CD4-positive, alpha-beta T cell treated with Interferon alpha-2 for 1 hour (primary cell): ENCODE measurements at places on chromosomes 16 and 17.

- peak; percentile 67 for DNase-seq
These were observed 58.5 kb upstream of the CREBBP start for GRCh38 chr16:3938843-3939624.

DNA sequence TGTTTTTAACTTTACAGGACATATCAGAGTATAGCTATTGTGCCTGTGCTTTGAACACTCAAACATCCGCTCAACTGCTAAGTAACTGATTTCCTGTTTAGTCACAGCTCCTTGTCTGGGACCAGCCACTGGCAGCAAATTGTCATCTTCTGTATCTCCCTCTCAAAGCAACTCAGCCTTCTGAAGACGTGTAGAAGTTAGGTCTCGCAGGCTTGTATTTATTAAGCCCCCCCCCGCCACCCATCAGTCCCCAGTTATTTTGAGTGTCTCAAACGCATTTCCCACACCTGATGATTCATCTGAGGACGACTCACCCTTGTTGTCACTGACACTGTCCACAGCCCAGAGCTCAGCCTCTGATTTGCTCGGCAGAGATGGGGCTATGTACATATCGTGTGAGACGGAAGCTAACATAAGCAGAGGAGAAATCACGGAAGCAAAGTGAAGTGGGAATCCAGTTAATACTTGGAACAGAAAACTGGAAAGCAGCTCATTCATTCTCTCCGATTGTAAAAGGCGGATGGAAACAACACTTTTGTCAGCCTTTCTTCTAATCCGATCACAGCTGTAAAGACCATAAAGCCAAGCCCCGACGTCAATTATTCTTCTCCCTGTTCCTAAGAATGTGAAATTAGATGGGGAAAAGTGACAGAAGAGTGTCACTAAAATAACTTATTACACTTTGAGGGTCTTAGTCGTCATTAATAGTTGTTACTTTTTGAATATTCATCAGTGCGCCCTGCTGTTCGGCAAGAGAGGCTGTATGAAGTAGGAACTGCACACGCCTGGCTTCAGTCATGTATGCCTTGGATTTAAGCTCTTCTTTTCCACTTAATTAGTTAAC lies 64.2 kb downstream of the PITPNC1 start:
- peak; percentile 83 for DNase-seq

- no peak for DNase-seq
These were observed 30.1 kb downstream of the C17orf100 start for GRCh38 chr17:6681671-6682070.

GRCh38 chr17:82345151-82345976 lies 11.8 kb upstream of the SECTM1 start:
- DNase-seq: no peak

DNA sequence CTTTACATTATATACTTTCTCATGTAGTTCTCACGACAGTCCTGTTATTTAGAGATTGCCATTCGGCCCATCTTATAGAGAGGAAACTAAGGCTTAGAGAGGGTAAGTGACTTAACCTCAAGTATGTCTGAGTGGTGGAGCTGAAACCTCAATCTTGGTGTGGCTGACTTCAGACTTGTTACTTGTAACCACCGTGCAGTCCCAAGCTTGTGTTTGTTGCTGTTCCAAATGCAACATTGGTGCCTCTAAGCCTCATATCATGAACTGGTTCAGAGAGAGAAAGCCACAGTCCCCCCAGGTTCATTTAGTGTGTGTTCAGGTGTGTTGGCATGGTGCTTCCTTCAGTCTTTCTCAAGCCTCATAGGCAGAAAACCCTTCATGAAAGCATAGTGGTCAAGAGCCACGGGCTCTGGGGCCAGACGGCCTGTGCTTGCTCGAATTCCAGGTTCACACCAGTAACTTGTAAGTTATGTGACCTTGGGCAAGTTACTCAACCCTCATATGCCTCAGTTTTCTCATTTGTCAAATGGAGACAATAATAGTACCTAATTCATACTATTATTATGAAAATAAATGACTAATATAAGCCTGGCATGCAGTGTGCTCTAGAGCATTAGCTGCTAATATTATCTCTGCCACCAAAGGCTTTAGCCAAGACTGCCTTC lies 39.9 kb downstream of the CDH1 start:
- no peak for DNase-seq

- DNase-seq: peak; percentile 80
These were observed 1.4 kb upstream of the SLC22A31 start for GRCh38 chr16:89201439-89202377.

DNA sequence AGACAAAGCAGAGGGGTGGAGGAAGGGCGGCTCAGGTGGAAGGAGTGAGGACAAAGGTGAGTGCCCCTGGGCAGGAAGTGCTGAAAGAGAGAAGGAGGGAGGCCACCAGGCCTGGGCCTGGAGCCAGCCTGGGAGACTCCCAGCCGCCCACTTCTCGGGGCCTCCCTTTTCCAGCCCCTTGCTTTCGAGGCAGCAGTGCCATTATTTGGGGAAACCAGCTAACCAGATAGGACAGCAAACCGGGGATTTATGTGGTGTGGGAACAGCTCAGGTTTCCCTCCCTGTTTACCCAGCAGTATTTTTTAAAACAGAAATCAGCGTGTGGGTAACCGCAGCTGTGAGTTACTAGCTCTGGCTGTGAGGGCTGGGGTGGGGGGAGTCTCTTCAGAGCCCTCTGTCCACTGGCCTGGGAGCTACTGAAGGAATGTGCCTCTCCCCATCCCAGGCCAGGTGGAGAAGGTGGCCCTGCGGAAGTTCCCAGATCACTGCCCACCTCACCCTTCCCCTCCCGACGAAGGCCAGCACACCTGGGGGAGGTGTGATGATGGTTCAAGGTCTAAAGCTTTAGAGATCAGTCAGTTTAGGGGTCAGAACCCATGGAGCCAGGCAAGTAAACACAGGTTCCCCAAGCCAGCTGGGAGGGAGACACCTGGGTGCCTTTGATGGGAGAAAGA lies 8.4 kb upstream of the MEOX1 start:
- DNase-seq: no peak

GRCh38 chr16:68131813-68132706 lies 46.9 kb downstream of the NFATC3 start:
- peak; percentile 41 for DNase-seq

GRCh38 chr17:41254861-41255260 lies 323 bp upstream of the KRTAP9-9 start:
- DNase-seq: no peak

GRCh38 chr17:77722366-77722765 lies 236.1 kb upstream of the TNRC6C start:
- DNase-seq: no peak

DNA sequence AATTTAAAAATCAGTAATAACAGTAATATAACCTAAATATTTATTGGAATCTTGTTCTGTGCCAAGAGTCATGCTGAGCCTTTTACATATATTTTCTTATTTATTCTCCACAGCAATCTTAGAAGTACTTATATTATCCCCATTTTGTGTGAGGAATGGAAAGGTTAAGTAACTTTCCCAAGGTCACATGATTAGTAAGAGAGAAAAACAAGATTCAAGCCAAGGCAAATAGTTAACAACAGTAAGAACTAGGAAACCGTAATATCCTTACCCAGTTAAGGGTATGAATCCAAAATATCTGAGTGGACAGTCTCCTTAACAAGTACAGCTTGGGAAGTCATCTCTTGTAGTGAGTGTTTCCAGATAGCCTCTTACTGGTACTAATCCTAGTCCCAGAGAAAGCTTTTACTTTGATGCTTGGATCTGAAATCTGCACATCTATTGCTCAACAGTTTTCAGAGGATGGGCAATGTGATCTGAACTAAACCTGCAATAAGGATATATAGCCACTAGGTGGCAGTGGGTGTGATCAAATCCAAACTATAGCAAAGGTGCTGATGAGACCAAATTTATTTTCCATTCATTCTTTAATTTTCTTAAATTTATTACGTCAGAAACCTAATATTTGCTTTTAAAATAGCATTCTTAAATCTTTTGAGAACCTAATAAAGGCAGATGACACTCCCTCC lies 23.3 kb downstream of the SHISA6 start:
- DNase-seq: no peak

DNA sequence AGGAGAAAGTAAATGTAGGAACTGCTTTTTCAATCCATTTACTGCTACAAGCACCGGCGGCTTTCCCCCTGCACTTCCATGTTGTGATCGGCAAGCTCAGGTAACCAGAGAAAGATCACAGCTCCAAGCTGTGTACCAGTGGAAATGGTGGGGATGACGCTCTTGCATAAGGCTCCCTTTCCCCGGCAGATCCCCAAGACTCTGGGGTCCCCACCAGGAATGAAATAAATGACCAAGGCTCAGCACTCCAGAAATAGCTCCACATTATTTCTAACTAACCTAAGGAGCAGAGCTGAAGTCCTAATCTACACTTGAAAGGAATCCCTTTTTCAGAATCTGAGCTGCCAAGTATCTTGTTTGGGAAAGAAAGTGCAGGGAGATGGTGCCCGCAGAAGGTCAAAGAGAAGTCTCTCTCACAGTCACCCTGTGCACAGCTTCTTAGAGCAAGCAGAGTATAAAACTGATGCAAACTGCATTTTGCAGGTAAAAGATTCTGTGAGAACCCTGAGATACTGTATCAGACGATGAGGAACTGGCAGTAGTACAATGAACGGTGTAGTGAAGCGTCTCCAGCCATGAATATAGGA lies 11.1 kb downstream of the GRB2 start:
- DNase-seq: no peak

GRCh38 chr16:58507963-58508670 lies 7.2 kb upstream of the SETD6 start:
- no peak for DNase-seq

- no peak for DNase-seq
These were observed at the start of gene PRSS8 for GRCh38 chr16:31135535-31136286. PRSS8 (minus strand) TSS chr16:31135727; CDS start chr16:31135498, 229 bp downstream.

DNA sequence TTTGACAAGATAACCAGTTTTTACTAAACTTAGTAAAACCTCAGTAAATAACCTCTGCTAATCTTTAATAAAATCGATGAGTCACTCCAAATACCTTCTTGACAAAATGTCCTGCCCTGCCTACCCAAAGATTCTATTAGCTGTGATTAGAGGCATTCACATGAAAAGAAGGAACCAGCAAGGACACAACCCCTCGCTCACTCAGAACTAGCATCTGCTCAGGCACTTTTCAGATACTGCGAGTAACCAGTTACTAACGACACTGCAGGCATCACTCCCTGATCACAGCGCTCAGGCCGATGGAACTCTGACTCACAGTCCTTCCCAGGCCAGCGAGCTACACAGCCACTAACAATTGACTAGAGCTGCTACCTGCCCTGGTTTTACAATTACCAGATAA lies 24.3 kb downstream of the PELP1 start:
- DNase-seq: no peak

- no peak for DNase-seq
These were observed 158.1 kb downstream of the CYLD start for GRCh38 chr16:50899951-50900350.

- no peak for DNase-seq
These were observed 44.7 kb upstream of the ICAM2 start for GRCh38 chr17:64065161-64065560.

- DNase-seq: no peak
These were observed 26.8 kb downstream of the TRPV2 start for GRCh38 chr17:16442141-16442540.

GRCh38 chr17:77140878-77141767 lies at the start of gene SEC14L1:
SEC14L1 (plus strand) TSS chr17:77140969; CDS start chr17:77143597, 2,628 bp downstream.
- peak; percentile 35 for DNase-seq

GRCh38 chr17:3688027-3688553 lies 7.9 kb downstream of the P2RX5 start:
- DNase-seq: no peak

- DNase-seq: no peak
These were observed 26.0 kb downstream of the TBX4 start for GRCh38 chr17:61478026-61478789.

GRCh38 chr17:64024781-64025731 lies 4.6 kb upstream of the ICAM2 start:
- DNase-seq: peak; percentile 75
